ENCODE measurements at places on chromosomes 1 and 21.

- no peak for DNase-seq
Observed at GRCh38 chr1:3113047-3113740, 44.2 kb downstream of the PRDM16 start.

DNA sequence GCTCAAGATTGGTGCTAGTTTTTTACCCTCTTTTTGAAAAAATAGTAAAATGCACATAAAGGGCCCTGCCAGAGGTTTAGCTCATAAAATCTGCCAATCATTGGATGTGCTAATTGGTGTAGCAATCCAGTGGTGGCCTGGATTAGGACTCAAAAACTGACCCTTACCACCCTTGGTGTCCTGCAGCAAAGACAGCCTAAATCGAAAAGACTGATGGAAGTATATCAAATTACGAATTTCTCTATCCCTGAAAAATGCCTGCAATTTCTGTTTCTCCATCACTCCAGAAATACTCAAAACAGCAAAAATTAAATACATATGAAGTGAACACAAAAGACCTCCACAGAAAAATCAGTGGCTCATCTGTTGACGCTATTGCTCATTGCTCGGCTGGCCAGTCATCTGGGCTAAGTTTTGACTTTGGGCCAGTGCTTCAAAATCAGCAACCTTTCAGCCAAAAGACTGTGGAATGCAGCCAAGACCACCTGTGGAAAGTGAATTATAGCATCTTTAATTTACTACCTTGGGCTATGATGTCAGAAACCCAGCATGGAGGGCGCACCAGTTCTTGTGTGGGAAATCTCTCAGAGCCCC is 30.0 kb downstream of the WLS start:
- DNase-seq: no peak

- no peak for DNase-seq
Observed at GRCh38 chr21:44696572-44696971, 400 bp upstream of the KRTAP10-12 start.

GRCh38 chr1:109275706-109276345 is 7.1 kb downstream of the PSRC1 start:
- DNase-seq: no peak

GRCh38 chr1:27646676-27647075 is 11.7 kb upstream of the FGR start:
- DNase-seq: no peak

DNA sequence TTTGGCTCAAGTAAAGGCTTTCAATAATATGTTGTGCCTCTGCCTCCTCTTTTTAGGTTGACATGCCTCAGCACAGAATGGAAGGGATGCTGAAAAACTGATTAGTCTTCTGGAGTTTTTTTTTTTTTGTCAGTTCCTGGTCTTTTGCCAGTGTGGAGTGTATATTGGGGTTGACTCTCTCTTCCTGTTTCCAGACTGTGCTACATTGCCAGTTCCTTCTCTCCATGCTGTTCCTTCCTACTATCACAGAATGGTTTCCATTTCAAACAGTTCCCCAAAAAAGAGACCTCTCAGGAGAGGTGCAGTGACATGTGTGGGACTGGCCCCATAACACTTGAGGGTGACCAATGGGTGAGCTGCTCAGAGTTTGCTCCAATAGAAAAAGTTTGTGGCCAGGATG is 101.7 kb upstream of the ETV3 start:
- no peak for DNase-seq

DNA sequence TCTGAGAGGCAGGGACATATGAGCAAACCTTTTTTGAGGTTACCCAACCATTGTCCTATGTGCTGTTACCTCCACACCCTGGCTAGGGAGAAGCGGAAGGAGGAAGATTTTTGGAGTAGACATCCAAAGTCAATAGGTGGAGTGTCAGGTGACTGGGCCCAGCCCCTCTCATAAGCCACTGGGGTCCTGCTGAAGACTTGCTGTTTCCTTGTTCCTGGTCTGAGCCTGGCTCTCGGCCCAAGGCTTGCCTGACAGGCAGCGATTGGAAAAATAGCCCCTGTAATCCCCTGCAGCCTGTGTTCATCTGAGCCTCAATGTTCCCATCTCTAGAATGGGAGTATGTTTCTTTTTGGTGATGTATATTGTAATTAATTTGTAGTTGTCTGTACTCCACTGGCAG is 6.9 kb upstream of the PIGR start:
- DNase-seq: no peak

DNA sequence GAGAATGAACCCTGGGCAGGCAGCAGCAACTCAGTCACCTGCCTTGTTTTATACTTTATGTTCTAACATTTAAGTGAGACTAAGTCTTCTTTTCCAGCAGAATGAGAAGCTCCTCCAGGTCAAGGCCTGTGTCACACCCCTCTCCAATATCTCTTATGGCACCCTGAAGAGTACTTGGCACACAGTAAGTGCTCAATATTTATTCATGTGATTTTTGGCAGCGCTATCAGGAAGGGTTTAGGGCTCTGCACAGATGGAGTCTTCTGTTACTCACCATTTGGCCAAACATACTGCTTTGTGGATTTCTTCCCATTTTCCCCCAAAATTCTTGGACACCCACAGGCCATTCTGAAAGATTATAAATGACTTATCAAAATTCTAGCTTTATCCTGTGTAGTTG is 43.8 kb upstream of the MYBPHL start:
- DNase-seq: no peak

GRCh38 chr1:105396001-105396400 is 1646.3 kb downstream of the AMY1C start:
- no peak for DNase-seq

DNA sequence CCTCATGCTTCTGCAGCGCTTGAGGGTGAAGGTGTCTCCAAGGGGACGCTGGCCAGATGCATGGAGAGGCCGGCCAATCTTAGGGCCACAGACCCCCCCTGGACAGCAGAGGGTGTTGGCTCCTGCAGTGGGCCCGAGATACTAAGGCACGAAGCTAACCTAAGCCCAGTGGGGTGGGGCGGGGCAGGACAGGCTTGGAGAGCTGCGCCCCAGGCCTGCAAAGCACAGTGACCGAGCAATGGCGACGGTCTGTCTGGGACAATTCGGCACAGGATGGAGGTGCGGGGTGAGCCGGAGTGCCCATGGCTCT is 1.3 kb downstream of the FNDC10 start:
- DNase-seq: no peak

DNA sequence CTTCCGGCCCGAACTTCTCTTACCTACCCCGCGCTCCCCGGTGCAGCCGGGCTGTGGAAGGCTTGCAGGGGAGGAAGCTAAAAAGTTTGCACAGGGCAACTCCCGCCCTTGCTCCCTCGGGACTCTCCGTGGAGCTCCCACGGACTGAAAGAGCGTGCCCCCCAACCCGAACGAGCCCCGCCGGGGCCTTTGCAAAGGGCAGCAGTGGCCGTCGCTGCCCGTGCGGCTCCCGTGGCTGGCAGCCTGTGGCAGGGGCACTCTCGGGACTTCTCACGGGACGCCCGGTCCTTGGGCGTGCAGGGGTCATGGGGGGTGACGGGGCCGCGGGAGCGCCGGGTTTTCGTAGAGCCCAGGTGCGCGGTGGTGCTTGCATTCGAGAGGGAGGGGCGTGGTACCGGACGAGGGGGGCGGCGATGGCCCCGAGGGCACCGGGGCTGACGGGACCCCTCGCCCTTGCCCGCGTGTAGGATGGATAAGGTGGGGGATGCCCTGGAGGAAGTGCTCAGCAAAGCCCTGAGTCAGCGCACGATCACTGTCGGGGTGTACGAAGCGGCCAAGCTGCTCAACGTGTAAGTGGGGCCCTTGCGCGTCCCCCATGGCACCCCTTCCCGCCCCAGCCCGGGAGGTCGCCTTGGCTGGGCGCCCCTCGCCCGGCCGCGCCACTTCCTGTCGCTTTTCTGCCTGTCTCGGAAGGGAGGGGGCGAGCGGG is 711 bp downstream of the GADD45A start:
- DNase-seq: peak; percentile 38

DNA sequence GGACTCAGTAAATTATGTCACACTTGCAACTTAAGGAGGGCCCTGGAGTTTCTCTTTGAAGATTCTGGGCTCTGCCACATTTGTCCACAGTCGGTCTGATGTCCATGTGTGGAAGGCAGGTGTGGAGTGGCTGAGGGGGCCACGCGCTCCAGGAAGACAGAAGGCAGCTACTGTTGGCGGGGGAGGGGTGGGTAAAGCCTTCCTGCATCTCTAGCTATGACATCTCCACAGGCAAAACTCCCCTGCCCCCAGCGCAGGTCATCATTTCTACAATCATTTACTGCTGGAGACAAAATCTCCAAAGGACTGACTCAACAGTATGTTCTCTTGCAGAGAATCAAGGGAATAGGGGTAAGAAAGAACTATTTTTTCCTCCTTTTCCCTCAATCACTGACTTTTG is 11.4 kb upstream of the TSPEAR start:
- DNase-seq: no peak

DNA sequence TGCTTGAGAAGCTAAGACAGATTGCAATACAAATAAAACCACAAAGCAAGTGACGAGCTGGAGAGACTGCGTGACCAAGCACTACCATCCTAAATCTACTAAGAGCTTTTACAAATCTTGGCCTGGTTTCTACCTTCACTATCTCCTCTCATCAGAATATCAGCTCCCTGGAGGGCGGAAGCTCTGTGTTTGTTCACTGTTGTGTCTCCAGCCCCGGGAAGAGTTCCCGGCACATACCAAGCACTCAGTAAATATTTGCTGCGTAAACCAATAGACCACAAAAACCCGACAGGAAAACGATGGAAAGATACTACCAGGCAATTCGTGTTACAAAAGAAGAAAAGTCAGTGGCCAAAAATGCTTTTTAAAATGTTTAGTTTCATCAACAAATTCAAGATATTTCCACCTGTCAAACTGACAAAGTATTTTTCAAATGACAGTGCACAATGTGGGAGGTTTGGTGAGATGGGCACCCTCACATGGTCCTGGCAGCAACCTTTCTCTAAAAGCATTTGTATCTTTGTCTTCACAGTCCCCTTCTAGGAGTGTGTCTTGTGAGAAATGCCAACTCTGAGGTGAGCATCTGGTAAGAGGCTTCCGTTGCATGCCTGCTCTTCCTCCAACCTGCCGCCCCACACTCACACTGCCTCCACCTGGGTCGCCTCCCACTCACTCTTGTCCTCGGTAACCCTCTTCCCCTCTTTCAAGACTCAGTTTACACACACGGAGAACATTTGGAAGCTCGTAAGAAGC is 34.7 kb downstream of the SLC1A7 start:
- DNase-seq: peak; percentile 99

DNA sequence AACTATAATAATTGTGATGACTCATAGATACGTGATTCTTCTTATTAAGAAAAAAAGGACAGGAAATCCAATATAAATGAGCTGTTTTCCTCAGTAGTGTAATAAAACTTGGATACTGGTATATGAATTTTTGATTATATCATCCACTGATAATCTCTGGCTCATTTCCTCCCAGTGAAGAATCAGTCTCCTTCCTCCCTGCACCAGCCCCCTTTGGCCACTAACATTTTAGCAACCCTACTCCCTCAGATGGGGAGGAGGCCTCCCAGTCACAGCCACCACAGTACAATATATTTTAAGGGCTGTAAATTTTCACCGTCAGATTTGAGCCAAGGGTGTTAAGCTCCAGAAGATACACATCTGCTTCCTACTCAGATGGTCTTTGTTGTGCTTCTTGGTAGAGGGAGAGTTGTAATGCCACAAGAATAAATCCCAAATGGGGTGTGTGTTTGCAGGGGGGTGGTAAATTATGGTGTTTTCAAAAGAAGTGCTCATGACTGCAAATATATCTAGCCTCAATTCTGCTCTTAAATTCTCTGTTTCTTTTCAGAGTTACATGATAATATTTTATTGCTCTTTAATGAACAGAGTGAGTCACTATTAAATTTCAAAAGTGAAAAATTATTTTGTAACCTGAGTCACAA is 153.5 kb downstream of the HLX start:
- peak; percentile 25 for DNase-seq

- DNase-seq: no peak
Observed at GRCh38 chr1:233459470-233459945, 132.0 kb downstream of the MAP3K21 start.

DNA sequence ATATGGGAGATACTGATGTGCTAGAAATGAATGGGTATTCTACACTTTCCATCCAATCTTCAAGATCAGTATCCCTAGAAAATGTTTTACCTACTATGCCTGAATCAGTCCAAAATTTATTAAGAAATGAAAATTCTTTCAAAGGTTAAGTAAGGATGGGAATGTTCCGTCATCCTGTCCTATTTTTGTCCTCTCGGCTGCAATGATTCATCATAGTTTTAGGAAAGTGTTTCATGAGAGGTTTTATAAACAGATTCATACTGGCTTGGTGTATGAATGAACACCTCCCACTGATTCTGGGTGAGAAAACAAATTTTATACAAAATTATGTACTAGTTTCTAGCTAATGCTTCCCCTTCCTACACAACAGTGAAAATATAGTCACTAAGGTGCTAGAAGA is 504.6 kb upstream of the NR5A2 start:
- DNase-seq: peak; percentile 7

GRCh38 chr1:30907481-30908315 is 860 bp downstream of the SDC3 start:
- DNase-seq: no peak

DNA sequence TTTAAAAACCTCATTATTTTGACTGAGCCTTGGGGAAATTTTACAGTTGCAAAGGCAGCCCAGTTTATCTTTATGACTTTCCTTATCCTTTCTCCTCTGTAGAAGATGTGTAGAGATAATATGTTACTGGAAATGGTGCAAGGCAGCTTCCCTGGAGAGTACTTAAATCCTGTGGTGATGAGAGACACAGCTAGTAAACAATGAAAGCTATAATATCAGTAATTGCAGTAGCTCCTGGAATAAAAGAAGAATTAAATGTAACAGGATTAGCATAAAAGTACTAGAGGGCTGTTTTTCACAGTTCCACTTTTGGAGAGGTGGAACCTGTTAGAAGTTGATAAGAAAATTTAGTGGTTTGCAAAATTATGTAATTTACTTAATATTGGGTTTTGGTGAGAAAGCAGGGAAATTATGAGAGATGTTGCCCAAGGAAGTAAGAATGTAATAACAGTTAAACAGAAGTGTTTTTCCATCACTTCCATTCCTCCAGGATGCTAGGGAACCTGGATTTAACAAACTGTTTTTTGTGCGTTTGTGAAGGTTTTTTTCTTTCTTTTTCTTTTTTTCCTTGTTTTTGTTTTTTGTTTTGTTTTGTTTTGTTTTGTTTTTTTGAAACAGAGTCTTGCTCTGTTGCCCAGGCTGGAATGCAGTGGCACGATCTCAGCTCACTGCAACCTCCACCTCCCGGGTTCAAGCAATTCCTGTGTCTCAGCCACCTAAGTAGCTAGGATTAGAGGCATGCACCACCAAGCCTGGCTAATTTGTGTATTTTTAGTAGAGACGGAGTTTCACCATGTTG is 15.7 kb upstream of the EDEM3 start:
- DNase-seq: peak; percentile 81

DNA sequence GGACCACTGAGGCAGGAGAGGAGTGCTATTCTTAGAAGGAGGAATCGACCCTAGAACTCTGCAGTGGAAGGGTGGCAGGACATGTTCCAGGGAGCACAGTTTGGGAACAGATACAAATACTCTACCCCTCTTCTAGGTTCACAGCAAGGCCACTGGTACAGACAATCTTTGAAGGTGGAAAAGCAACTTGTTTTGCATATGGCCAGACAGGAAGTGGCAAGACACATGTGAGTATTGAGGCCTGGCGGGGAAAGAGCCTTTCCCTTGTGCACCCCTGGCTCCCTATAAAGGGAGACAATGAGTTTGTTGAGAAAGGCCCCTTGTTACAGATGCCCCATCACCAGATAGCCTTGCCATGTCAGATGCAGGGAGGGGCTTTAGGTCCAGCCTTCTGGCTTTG is 17.8 kb downstream of the KIF2C start:
- no peak for DNase-seq

Measured in fibroblast of villous mesenchyme (primary cell).